ENCODE measurements at places on chromosomes 7 and 10. TPM values are rescaled to one million over a fixed set of nuclear protein-coding genes. Genes with fewer than 3 reads are reported as not detected.

CALML3 gene
- total RNA-seq, result not detected

TIAL1 gene
- 156 TPM for total RNA-seq

RAB18 gene
- total RNA-seq, result 73.3 TPM

DGKI gene
- 0.46 TPM for total RNA-seq

GRID1 gene
- total RNA-seq, result not detected

TMUB1 gene
- 63.6 TPM for total RNA-seq

FAM237B gene
- total RNA-seq, result not detected

PNLIPRP3 gene
- not detected for total RNA-seq

PI4K2A gene
- 8.9 TPM for total RNA-seq

WDR86 gene
- not detected for total RNA-seq

INMT gene
- total RNA-seq, result 1.4 TPM

AKR1C4 gene
- not detected for total RNA-seq

KCP gene
- 0.19 TPM for total RNA-seq

GPRIN2 gene
- not detected for total RNA-seq

SNCG gene
- total RNA-seq, result 0.68 TPM

DEPP1 gene
- total RNA-seq, result 0.31 TPM

PPP1R3C gene
- total RNA-seq, result not detected

MNX1 gene
- 0.10 TPM for total RNA-seq

LRRC4 gene
- total RNA-seq, result not detected

PVRIG gene
- total RNA-seq, result 72.5 TPM

MSANTD7 gene
- total RNA-seq, result 16.5 TPM

OR2A1 gene
- 0.13 TPM for total RNA-seq

PON1 gene
- total RNA-seq, result not detected

NRCAM gene
- not detected for total RNA-seq

ZNF25 gene
- 4.1 TPM for total RNA-seq

INA gene
- not detected for total RNA-seq

SPDYE11 gene
- total RNA-seq, result not detected

NFE2L3 gene
- total RNA-seq, result 14.2 TPM

GPR15LG gene
- not detected for total RNA-seq

HSPA12A gene
- not detected for total RNA-seq

PSD gene
- total RNA-seq, result 2.0 TPM

ZMYND11 gene
- 38.6 TPM for total RNA-seq

SLC25A40 gene
- 50.4 TPM for total RNA-seq

GIMAP2 gene
- total RNA-seq, result 114 TPM

PRKAR2B gene
- total RNA-seq, result 1.0 TPM

STEAP1 gene
- not detected for total RNA-seq

INSYN2A gene
- total RNA-seq, result not detected

C10orf53 gene
- total RNA-seq, result not detected

ORC5 gene
- total RNA-seq, result 18.0 TPM

ANKRD22 gene
- 0.43 TPM for total RNA-seq

PBLD gene
- total RNA-seq, result 2.7 TPM

GIMAP5 gene
- 149 TPM for total RNA-seq

ATOH7 gene
- not detected for total RNA-seq

C10orf90 gene
- not detected for total RNA-seq

SRPK2 gene
- total RNA-seq, result 41.3 TPM

CFTR gene
- total RNA-seq, result not detected

MCM7 gene
- total RNA-seq, result 229 TPM

GPR146 gene
- 8.7 TPM for total RNA-seq

PRKCQ gene
- 66.1 TPM for total RNA-seq
